ENCODE measurements at places on chromosomes 6 and 20.

DNA sequence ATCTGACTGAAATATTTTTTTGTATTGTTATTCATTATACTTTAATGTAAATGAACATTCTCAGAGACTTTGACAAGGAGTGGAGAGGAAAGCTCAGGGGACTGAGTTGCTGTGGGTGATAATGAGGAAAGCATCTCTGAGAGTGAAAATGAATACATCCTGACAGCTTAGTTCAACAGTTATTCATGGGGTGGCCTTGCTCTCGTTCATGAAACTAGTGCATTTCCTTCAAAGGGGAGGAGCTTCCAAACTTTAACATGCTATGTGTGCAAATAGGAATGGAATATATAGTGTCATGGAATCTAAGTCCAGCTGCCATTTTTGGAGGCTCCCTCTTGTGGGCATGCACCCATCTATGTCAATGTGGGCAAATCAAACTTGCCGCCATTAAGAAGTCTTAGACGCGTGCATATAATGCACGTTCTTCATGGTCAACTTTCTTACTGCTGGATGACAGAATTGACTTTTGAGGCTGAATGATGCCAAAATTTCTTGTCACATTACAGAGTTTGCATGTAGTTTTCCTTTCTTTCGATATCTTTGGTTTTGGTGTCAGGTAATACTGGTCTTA, 124.3 kb upstream of the TMEM170B start:
- no peak for DNase-seq

DNA sequence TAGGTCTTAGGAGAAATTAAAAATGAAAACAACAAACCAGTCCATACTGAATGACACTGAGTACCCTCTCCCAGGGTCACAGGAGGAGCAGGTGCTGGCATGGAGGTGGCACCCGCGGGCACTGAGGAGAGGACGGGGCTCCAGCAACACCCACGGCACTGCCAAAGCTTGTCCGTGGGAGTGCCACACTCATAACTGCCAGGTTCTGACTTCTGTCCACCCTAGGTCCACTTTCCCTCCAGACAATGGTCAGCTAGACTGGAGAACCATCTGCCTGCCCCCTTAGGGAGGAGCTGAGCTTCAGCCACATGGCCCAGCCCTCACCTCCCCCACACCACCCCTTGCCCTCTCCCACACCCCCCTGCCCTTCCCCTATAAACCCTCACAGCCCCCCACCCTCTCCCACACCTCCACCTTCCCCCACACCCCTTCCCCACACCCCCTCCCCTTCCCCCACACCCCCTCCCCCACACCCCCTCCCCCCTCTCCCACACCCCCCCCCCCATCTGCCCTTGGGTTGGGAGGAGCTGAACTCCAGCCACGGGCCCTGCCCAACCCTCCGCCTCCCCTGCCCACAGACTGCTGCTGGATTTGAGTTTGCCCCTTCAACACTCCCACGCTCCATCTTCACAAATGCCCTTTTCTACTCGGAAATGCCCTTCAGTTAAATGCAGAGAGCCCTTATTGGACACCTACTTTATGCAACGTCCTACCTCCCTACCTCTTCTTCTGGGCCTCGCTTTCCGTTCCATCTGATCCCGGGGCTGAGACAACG, 129.6 kb downstream of the TAF4 start:
- DNase-seq: peak; percentile 7

DNA sequence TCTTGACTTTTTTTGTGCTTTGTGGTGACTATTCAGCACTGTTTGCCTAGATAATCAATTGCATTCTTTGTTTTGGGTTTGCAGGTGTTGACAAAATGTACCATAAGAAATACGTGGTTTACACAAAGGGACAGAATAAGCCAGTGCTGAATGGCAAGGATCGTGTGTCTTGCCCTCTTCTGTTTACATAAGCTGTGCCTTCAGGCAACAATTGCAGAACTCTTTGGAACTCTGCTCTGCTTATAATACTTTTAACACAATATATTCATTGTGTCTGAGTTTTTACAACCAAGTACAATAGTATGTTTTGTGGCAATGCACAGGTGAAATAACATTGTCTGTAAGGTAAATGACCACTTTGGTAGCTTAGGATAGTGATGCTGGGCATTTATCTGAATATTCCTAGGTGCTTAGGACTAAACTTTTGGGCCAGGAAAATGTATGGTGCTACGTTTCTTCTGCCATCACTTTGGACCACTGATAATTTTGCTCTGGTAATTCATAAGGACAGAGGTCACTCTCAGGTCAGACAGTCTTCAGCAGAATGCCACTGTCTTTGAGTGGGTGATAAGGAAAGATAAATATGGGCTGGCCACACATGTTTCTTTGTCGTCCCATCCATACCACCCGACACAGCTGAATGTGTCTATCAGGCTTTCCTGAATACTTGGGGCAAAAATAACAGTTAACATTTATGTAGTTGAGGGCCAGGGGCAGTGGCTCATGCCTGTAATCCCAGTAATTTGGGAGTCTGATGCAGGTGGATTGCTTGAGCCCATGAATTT, 344.6 kb upstream of the IMPG1 start:
- DNase-seq: no peak

- no peak for DNase-seq
Measured at GRCh38 chr6:97123112-97123511, 159.9 kb downstream of the MMS22L start.

- DNase-seq: no peak
Measured at GRCh38 chr6:146389740-146390139, 153.9 kb upstream of the RAB32 start.

DNA sequence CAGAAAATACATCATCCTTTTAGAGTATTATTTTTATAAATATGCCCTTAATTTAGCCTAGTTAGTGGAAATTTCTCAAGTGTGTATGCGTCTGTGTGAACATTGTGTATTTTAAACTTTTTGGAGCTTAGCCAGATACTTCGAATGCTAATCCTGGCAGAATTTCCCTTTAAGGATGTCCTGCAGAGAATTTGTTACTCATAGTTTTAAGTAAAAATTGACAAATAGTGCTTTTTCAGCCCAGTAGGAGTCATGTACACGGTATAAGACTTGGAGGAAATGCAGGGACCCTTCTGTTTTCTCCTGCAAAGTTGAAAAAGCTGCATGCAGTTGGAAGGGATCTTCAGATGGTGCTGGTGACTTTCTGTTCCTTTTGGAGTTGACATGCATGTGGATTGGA, at the start of gene FHL5:
TSS of gene FHL5 (plus strand) at position 243 of the 400 bp plus-strand sequence. CDS start 40,486 bp downstream, outside the sequence.
- no peak for DNase-seq

- DNase-seq: no peak
Measured at GRCh38 chr20:62313021-62313420, 10.2 kb downstream of the ADRM1 start.

- peak; percentile 77 for DNase-seq
Measured at GRCh38 chr20:41655962-41656618, 37.9 kb upstream of the CHD6 start.

GRCh38 chr20:30288346-30288745, 969.1 kb upstream of the DEFB115 start:
- no peak for DNase-seq

DNA sequence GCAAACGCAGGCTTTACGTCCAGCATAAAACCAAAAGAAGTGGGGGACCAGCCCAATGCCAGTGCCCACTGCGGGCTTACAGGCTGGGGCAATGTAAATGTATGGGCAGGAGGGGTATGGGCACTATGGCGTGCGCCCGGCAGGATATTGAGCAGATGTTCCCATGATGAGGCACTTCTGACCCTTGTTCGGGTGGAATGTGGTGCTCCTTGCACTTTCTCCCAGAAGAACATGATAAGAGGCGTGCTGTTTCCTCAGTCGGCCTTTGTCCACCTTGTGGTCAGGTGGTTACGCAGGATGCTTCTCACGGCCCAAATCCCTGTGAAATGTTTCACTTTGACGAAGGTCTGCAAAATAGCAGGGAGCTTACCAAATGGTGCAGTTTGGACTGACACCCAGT, 4.8 kb upstream of the GPR31 start:
- DNase-seq: no peak

GRCh38 chr6:132814716-132815570, 574 bp downstream of the RPS12 start:
- DNase-seq: no peak

DNA sequence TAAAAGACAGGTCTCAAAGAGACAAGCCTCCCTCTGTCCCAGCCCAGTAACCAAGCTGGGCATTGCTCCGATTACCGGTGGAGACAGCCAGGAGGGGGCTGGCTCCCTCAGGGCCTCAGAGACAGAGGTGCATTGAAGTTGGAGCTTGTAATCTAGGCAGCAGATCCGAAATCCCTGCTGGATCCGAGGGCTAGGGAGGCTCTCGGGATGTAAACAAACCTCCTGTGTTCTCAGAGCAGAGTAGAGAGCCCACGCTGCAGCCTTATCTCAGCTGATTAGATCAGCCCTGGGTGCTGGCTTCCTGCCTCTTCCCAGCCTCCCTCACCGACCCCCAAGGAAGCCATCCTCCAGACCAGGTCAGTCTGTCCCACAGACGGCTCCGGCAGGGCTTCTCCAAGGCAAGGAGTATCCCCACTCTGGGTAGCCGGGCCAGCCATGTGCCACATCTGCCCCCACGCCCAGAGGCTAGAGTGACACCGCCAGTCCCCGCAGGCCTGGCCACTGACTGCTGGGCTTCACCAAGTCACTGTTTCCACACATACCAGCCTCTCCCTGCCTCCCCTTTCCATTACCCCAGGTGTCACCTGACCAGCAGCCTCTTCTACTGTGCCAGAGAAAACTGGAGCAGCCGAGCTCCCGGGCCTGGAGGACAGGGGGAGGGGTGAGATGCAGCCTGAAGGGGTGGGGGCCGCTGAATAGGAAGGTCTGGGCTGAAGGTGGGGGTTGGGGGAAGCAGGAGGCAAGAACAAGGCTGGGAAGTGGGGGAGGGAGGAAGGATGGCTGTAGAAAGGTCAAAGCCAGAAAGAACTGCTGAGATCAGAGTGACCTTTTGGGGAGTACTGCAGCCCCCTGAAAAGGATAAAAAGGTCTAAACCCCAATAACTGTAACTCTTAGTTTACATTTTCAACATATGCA, 6.0 kb downstream of the SDC4 start:
- DNase-seq: peak; percentile 59

- no peak for DNase-seq
Measured at GRCh38 chr6:157469378-157469777, 88.4 kb downstream of the ZDHHC14 start.

DNA sequence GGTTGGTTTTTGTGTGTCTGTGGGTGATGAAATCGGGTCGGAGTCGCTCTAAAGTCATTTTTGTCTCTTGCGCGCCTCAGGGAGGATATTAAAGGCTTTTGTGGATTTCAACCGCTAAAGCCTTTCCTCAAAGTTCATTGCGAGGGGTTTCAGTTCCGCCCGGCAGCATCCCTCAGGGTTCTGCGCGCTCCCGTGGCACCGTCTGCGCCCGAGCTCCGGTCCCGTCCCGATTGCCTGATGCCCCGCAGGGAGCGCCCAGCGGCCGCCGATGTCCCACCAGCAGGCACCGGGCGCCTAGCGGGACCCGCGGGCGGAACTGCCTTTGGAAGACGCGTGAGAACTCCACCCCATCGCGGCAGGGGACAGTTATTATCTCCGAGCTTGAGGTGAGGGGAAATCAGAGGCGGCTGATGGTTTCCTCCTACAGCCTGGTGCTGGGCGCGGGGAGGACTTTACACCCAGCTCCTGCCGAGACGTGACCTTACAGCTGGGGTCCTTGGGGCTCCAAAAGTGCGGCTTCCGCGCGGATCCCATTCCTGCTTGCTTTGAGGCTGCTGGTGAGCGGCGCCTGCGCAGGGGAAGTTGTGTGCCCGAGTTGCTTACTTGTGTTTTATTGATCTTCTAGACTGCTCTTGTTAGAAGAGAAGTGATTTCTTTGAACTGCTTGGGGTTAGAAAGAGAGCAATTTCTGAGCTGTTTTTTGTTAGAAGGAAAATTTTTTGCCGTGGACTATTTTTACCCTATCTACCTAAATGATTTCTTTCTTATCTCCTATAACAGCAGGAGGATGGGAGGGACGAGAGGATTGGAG, 27.1 kb downstream of the ULBP1 start:
- DNase-seq: peak; percentile 32

- no peak for DNase-seq
Measured at GRCh38 chr20:725491-725890, 42.8 kb downstream of the SLC52A3 start.

GRCh38 chr20:7980332-7981046, 39.1 kb downstream of the TMX4 start:
- peak; percentile 30 for DNase-seq

DNA sequence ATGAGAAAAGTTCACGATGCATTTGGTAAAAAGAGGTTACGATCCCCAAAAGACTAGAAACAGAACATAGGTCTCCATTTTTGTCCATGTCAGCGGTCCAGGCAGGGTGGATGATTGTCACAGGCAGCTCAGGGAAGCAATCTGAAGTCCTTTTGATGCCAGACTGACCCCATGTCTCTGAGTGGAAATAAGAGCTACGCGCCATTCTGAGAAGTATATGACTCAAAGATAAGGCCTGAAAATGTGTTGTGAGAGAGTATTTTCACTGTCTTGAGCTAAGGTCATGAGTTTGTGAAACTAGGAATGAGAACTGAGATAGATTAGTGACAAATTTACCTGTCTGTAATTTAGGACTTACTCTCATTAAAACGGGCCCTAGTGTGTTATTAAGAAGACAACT, 69.5 kb downstream of the LYRM4 start:
- no peak for DNase-seq

- DNase-seq: no peak
Measured at GRCh38 chr6:74439123-74439811, 743.3 kb downstream of the CD109 start.

GRCh38 chr20:42963796-42964195, 225.9 kb downstream of the PTPRT start:
- DNase-seq: no peak

- DNase-seq: peak; percentile 23
Measured at GRCh38 chr6:89433252-89434149, 549 bp downstream of the ANKRD6 start.

GRCh38 chr6:125296471-125296870, 5.3 kb downstream of the HDDC2 start:
- no peak for DNase-seq

DNA sequence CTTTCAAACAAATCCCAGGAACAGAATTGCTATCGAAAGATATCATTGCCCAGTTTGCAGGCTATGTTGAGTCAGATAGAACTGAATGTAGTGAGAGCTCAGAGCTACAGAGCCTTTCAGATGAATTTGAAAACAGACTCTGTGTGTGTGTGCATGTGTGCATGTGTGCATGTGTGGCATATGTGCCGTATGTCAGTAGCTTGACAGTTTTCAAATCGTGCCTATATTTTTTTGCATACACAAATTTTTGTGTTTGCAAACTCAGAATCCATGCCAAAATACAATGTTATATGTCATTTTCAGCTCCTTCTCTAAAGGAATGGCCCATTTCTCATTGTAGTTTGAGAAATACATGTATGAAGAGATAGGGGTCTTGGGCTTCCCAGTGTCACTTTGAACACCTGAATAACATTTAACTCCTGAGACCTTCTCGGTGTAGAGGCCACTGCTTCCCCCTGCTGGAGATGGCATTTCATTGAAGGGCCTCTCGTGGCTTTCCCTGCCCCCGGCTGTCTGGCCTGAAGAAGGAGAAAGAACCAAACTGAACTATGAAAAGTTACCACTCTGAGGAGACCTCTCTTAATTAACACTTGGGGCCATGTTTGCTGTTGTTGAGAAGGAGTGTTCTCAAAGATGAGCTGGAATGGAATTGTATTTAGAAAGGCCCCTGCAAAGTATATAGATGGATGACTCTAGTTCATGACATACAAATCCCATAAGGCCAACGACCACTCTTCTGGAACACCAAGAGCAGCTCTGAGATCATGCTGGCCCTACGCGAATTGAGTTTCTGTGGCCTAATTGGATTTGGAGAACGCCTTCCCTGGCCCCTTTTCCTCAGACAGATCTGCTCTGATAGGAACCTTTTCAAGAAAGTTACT, 58.7 kb downstream of the VAPB start:
- DNase-seq: peak; percentile 66

GRCh38 chr6:87139236-87139635, 16.1 kb upstream of the ZNF292 start:
- DNase-seq: peak; percentile 31
